ENCODE measurements at places on chromosomes 5 and 9. TPM values are rescaled to one million over a fixed set of nuclear protein-coding genes. Genes with fewer than 3 reads are reported as not detected.

DNA sequence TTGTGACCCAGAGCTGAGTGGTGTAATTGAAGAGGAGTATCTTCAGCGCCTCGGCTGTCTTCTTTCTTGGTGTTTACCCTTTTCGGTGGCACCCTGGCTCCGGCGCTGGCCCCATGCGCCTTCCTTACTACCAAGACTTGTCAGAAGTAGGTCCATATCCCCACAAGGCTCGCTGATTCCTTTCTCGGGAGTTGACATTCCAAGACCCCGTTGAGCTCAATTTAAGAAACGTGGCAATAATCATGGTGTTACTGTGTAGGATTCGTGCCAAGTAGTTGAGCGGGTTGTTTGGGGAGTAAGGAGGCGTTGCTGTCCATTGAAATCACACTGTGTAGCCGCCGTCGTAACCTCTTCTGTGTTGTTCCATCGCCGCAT, 795 bp downstream of the NDUFAF2 start:
- peak; percentile 34 for DNase-seq

DNA sequence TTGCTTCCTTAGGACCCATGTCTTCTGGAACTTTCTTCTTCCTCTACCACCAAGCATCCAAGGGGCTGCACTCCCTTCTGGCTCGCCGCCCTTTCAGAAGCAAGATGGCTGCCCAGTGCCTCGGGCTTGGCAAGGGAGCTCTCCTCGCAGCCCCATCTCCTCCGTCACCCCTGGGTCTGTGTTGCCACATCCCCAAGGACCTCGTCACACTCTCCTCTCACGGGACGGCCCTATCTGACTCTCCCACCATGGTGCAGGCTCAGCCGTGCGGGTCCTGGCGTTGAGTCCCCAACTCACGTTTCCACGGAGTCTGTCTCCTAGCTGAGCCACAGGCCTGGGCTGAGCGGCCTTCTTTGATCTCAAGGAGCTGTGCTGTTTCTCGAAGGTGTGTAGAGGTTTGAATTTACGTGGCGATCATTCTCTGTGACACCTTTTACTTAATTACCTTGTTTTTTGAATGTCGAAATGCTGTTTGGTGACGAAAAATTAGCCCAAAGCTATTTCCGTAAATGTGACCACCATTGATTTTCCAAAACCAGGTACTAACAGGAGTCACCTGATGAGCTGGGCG, 15.0 kb upstream of the SCGB3A1 start:
- no peak for DNase-seq

GRCh38 chr5:157165668-157166067, 396 bp downstream of the GARIN3 start:
- no peak for DNase-seq

- no peak for DNase-seq
These were observed 158.1 kb downstream of the ATP10B start for GRCh38 chr5:160693831-160694465.

F2RL1 gene
- polyA plus RNA-seq: 38.4 TPM

NR4A3 gene
- 0.18 TPM for polyA plus RNA-seq

ORM2 gene
- not detected for polyA plus RNA-seq

Measured in left kidney (tissue), 8 donors.